Esophagus squamous epithelium (tissue), 5 donors: ENCODE measurements at places on chromosomes 6 and 20. TPM values are rescaled to one million over a fixed set of nuclear protein-coding genes. Genes with fewer than 3 reads are reported as not detected.

GRCh38 chr20:57788936-57789613 lies 79.3 kb upstream of the PMEPA1 start:
- DNase-seq: no peak

GRCh38 chr6:44664716-44665115 lies 277.2 kb downstream of the CDC5L start:
- DNase-seq: no peak

The ARG1 gene
- not detected for total RNA-seq

GRCh38 chr6:10886691-10887502 lies at the start of gene SYCP2L:
TSS of gene SYCP2L (plus strand) at chr6:10887052. CDS start at chr6:10887127, 75 bp downstream.
- no peak for DNase-seq

DNA sequence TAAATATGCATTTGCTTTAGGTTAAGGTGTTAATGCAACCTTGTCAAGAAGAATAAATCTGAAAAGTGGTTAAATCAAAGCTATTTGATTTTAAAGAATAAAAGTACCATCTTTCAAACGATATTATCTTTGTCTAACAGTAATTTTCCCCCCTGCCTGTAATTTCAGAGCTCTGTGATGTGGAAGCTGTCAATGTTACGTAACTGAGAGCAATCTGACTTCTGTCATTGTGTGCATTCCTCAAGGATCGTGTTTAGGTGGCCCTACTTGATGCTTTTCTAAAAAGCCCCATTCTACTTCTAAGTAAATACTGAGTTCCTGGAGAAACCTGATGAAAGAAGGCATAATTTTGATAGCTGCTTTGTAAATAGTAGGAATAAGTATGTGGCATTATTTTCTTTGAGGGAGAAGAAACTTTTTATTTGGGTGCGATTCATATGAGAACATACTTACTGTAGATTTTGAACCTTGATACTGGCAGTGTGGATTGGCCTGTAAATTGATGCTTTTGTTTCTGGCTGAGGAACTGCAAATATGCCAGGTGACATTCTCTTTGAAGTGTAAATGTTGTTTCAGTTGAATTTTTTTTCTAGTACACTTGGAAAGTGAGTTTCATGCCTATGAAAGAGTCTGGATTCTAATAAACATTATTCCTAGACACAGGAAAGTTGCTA lies 529.6 kb upstream of the FLRT3 start:
- no peak for DNase-seq

DNA sequence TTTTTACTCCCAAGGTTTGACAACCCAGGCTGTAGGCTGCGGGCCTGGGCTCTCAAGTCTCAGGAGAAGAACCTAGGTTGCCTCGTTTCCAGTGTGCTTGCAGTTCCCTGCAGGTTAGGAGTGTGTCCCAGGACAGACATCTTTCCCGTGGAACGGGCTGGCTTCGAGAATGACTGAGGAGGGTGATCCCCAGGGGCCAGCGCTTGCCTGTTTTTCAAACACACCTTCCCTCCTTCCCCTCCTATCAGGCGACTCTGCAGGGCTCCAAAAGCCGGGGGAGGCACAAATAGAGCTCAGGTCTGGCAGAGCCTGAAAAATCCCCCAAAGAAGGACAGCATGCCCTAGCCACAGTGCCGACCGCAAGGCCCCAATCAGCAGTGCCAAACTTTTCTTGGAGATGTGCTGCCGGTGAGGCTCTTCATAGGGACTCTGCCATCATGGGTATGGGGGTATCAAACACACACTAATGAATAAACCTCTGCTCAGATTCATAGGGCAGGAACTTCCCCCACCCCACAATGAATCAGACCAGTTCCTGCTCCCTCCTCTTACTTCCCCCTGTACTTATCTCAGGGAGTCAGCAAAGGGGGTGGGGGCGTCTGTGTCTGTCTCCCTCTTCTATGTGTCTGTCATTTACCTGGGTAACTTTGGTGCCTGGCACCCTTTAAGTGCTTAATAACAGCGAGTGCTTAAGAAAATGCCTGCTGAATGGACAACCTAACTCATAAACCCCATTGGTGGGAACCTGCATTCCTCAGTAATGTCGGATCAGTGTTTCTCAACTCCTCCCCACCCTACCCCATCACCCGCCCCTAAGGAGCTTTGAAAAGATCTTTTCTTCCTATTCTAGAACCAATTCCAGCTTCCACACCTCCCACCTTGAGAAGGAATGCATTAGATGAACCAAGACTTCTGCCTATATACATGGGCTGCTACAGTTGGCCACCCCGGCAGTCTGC lies 1.6 kb downstream of the KCNG1 start:
- DNase-seq: no peak

DNA sequence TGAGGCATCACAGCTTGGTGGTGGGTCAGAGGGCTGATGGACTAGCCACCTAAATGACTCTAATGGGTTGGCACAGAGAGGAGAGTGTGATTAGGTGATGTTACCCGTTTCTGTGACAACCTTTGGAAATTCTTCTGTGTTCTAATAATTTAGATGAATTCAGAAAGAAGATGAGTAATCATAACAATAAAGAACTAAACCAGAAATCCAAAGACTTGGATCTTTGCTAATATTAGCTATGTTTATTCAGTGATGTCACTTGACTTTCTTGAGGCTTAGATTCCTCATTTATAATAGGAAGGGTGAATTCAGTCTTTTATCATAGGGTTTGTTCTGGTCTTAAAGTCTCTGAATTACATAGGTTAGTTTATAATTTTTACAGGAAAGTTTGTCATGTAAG lies 19.9 kb downstream of the CRYBG1 start:
- DNase-seq: no peak

GRCh38 chr6:139531148-139532115 lies 157.0 kb upstream of the CITED2 start:
- no peak for DNase-seq

The MDN1 gene
- total RNA-seq: 17.2 TPM

- DNase-seq: no peak
Measured at GRCh38 chr6:138290423-138290962, 72.2 kb upstream of the PBOV1 start.

DNA sequence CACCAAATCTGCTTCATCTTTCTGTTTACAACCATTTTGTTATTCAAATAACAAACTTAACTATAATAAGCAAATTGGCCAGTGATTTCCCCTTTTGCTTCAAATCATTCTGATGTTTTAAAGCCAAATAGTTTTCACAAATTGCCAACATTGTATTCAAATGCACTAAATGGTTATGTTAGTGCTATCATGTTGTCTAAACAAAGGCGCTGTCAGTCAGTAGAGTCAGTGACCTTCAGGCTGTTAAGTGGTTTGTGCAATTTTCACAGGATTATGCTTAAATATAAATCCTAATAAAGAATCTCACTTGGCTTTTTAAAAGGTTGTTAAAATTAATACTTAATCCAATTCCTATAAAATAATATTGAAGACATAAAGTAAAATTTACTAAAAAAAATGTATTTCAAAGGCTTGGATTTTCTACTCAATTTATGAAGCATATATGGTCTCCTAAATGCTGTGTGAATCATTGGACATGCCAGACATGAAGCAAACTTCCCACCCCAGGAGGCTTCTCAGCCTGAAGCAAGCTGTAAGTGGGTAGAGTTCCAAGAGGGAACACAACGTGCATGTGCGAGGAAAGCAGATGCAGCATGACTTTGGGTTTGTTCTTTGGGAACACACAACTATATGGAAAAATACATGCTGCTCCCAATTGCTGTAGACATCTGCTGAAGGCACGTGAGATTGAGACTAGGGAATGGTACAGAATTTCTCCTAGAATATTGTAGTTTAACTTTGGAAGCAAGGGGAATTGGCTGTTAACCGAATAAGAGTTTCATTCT lies 54.9 kb downstream of the RSPO3 start:
- no peak for DNase-seq

The ZSCAN23 gene
- 0.35 TPM for total RNA-seq

DNA sequence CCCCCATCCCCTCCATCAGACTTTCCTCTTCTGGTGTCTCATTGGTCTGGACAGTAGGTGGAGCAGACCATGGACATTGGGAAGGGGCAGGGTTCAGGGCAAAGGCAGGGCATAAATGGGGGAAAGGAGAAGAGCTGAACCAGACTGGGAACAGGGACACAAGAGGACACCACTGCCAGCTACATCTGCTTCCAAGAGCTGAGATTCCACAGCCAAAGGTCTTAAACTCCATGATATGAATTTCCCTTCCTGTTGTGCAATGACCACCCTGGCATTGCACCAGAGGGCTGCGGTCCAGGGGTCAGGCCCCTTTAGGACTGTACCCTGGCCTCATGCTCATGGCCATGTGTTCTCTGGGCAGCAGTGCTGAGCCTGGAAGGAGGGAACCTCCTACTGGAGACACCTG lies 137.9 kb downstream of the MAFB start:
- DNase-seq: no peak
